ENCODE measurements at places on chromosomes 6 and 20. TPM values are rescaled to one million over a fixed set of nuclear protein-coding genes. Genes with fewer than 3 reads are reported as not detected.

ULBP3 gene
- total RNA-seq: 8.4 TPM

RAET1E gene
- total RNA-seq: 0.22 TPM

CCNC gene
- total RNA-seq: 84.1 TPM

MRAP2 gene
- total RNA-seq: 0.38 TPM

OPRM1 gene
- total RNA-seq: not detected

GINS1 gene
- total RNA-seq: 10.3 TPM

ACOT8 gene
- 37.9 TPM for total RNA-seq

CASS4 gene
- 0.27 TPM for total RNA-seq

COL21A1 gene
- 1.8 TPM for total RNA-seq

VSTM2L gene
- 2.8 TPM for total RNA-seq

SNX9 gene
- 16.6 TPM for total RNA-seq

GPLD1 gene
- 3.5 TPM for total RNA-seq

DNA sequence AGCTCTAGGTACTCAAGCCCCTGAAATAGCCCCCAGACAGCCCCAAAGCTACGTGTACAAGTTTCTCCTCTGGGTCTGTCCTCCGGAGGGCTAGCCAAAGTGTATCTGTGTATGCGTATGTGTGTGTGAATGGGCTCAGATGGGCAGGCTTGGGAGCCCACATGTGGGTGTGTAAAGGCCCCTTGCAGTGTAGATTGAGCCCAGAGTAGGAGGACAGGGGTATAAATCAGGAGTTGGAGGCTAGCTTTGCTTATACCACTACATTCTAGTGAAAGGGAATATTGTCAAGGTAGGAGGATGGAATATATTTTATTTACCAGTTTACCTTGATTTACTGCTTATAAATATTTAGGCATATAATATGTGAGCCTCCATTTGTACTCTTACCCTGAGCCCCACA, 9.0 kb upstream of the MAP3K7 start:
- DNase-seq: no peak

GRCh38 chr6:144145541-144145940, 4.8 kb upstream of the STX11 start:
- DNase-seq: no peak

GRCh38 chr20:57582432-57583288, 21.8 kb downstream of the PCK1 start:
- DNase-seq: peak; percentile 44

DNA sequence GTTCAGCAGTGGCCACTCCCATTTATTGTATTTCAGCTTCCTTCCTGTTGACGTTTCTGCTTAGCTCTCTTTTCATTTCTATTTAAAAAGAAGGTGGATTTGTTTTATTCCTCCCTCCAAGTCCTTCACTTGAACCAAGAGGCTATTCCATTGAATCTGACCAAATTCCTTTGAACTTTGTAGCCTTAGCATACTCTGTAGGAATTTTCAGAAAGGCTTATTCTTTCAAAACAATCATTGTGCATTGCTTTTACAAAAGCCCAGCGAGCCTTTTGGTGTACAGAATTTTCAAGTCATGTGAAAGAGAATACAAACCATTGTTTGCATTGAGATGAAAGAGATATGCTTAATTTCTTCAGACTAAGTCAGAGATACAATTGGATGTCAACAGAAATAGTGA, 151.0 kb upstream of the INSM1 start:
- DNase-seq: no peak

GRCh38 chr6:79801362-79801761, 146.0 kb downstream of the ELOVL4 start:
- no peak for DNase-seq

DNA sequence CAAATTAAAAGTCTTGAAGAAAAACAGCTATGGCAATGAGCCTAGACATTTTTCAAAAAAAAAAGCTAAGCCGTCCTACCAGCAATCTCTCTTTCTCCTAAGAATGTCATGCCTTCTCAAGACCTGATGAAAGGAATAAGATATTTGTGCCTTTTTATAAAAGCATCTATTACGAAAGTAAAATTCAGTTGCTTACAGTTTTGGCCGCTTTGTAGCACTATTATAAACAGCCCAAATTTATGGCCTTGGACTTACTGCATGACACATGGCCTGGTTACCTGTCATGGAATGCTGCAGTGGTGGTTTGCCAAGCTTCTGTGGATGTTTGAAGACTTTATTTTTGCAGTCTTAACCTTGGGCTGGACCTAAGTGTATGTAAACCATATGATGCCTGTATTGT, 22.2 kb upstream of the VAPB start:
- no peak for DNase-seq

- no peak for DNase-seq
Observed at GRCh38 chr6:34970488-34970887, 81.4 kb downstream of the ANKS1A start.

DNA sequence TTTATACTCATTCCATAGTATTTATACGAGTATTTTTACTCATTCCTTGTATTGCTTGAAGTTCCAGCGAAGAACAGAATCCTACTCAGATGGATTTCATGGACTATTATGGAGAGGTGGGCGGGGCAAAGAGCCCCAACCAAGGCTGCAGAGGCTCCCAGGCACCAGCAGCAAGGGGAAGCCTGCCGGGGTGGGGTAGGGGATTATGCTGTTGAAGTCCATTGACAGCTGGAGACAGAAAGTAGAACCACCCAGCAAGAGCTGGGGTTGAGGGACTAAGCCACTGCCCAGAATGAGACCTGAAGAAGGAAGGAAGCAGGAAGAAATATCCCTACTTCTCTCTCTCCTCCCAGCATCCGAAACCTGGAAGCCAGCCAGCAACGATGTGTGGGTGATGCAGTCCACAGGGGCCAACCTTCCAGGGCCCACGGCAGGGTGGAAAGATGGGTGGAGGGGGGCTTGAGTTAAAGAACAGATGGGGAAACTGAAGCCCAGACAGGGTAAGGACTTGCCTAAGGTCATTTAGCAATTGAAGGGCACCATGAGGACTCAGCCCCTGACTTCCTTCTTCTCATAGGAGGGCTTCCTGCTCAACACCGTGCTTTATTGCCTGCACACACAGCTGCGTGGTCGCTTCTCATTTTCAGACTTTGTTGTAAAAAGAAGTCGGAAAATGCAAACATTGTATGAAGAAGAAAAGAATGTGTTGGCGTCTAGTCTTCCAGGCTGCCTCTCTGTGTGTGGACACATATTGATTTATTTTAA, 18.3 kb upstream of the GTSF1L start:
- DNase-seq: peak; percentile 31

GRCh38 chr6:38095054-38095453, 275.5 kb downstream of the ZFAND3 start:
- DNase-seq: no peak

DNA sequence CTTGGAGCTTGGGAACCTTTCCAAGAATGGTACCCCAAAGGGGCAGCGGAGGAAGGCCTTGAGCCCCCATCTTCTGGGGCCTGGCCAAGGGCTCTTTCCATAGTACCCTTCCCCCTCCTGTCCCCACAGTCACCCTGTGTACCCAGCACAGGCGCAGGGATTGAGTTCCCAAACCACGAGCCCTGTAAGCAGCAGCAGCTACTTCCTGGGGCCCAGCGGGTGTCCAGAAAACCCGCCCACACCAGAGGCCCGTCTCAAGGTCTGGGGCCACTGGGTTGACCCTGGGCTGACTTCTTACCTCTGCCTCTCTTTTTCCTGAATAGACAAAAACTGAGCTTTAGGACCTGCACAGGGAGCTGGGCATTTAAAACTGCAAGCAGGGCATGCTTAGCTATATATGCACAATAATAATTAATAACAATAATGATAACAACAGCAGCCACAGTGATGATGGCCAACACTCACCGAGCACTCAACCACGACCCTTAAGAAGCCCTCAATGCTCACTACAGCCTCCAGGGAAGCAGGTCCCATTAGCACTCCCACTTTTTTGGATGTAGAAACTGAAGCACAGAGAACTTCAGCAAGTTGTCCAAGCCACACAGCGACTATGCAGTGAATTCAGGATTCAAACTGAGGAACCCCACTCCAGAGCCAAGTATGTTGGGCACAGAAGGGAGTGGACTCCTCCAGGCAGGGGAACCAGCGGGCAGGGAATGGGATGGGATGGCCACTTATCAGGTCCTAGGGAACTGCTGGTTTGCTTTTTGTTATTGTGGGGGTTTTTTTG, 14.5 kb downstream of the NOL4L start:
- no peak for DNase-seq

DNA sequence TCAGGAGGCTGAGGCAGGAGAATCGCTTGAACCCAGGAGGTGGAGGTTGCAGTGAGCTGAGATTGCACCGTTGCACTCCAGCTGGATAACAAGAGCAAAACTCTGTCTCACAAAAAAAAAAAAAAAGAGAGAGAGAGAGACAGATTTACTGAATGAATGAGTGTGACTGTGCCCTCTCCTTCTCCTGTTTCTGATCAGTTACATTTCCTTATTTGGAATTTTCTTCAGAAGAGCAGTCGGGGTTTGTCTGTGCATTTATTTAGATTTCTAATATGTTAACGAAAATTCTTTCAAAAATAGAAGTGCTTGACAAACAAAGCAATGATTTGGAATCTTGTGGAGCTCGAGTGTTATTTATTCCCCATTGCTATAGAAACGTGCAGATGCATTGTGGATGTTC, 6.4 kb upstream of the LRRN4 start:
- DNase-seq: no peak

DNA sequence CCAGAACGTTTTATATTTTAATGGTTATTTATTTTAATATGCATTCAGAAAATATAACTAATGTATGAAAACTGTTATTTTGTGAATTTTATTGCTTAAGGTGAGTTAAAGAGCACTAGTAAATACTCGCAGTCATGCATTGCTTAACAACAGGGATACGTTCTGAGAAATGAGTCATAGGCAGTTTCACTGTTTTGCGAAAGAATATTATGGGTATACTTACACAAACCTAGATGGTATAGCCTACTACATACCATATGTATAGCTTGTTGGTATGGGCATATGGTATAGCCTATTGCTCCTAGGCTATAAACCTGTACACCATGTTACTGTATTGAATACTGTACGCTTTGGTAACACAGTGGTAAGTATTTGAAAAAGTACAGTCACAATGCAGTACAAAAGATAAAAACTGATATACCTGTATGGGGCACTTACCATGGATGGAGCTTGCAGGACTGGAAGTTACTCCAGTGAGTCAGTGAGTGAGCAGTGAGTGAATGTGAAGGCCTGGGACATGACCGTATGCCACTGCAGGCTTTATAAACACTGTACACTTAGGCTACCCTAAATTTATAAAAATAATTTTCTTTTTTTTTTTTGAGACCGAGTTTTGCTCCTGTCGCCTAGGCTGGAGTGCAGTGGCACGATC, 38.5 kb downstream of the ARFGEF2 start:
- no peak for DNase-seq

- DNase-seq: no peak
Observed at GRCh38 chr6:153104220-153104619, 26.9 kb downstream of the RGS17 start.

DNA sequence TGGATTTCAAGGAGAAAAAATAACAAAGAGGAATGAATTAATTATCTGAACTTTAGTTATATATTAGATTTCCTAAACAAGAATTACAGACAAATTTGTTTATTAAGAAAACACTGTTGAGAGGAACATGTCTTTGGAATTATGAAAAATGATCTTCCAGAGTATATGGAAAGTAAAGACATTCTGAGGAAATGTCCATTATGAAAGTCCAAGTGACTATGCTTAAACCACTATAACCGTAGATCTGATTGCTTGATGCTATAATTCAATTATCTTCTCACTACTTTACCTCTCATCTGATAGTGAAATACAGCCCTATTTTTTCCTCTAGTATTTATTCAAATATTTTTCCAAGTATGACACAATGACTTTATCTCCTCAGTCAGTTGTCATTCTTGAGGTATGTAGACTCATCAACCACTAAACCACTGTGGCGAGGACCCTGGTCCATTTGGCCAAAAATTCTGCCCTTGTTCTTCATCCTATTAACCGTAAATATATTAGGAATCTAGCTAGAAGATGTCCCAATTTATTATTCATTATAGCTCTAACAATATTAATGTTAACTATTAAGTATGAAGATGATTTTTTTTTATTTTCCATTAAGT, 37.3 kb upstream of the AHI1 start:
- DNase-seq: no peak

DNA sequence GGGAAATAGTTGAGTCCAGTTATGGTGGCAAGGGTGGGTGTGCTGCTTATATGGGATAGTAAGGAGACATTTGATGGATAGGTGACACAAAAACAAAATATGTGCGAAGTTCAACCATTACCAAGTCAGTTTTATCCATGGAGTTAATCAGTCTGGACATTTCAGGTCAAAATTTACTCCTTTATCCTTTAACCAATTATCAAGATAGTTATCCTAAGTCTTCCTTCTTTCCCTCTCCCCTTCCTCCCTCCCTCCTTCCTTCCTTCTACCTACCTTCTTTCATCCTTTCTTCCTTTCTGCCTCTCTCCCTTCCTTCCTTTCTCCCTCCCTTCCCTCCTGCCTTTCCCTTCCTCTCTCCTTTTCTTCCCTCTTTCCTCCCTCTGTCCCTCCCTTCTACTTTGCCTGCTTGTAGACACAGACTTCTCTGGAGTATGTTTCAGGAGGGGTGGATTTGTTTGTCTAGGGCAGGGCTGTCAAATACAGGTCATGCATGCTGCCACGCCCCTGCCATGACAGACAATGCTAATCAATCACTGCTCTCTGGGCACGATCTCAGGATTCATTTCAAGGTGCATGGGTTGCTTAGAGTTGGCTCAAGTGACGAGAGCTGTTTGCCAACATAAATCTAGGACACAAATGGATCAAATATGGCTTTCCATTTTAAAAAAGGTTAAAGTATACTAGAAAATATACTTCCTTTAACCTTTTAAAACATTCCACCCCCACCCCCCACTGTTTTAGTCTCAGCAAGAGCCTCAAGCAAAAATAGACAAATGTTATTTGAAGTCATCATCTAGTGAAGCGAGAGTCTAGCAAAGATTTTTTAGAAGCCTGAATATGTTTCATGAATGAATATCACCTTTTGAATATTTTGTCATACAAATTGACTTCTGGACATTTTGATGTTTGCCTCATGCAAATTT, 281.6 kb upstream of the CITED2 start:
- peak; percentile 51 for DNase-seq

GRCh38 chr20:50242863-50243609, 52.4 kb downstream of the CEBPB start:
- peak; percentile 99 for DNase-seq

DNA sequence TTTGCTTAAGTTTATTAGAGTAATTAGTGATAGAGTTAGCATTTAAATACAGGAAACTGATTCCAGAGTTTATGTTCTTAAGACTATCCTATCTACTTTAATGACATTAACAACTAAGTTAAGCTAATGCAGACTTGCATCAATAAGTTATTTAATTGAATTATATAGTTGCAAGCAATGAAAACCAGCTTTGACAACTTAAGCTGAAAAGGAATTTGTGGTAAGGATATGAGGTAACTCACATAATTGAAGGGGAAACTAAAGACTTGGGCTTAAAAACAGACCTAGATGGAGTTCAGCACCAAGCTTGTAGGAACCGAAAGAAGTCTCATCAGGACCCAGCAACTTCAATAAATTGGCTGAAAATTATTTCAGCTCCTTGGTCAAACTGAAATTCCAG, 222.3 kb downstream of the IBTK start:
- no peak for DNase-seq

DNA sequence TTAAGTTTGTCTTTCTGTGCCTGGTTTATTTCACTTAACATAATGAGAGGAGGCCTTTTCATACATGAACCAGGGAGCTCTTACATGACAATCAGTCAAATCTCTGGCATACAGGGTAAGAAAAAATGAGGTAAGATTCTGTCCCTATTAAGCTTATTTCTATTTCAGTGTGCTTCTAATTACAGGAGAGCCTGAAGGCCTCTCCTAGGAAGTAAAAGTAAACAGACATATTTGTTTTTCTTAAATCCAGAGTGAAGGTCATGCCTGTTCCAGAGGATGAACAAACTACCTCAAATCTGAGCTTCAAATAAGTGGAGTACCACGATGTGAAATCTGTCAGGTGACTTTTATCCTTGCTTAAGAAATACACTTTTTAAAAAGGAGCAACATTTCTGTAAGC, 72.6 kb downstream of the POPDC3 start:
- DNase-seq: no peak

Measured in Calu3 (cell line).